Sigmoid colon (tissue), 7 donors: ENCODE measurements at places on chromosomes 16 and 17. TPM values are rescaled to one million over a fixed set of nuclear protein-coding genes. Genes with fewer than 3 reads are reported as not detected.

Gene KIF2B
- total RNA-seq: not detected

Gene TBC1D3B
- total RNA-seq: 5.0 TPM

Gene CCL8
- total RNA-seq: not detected

Gene KRT12
- not detected for total RNA-seq

Gene MYOCD
- 117 TPM for total RNA-seq

Gene KRT15
- not detected for total RNA-seq

Gene DVL2
- total RNA-seq: 36.4 TPM

Gene CES4A
- total RNA-seq: 7.5 TPM

Gene SNF8
- 74.1 TPM for total RNA-seq

Gene RHBDL1
- 1.5 TPM for total RNA-seq

Gene TMC7
- 0.41 TPM for total RNA-seq

Gene PLK1
- 5.2 TPM for total RNA-seq

Gene SLC6A2
- total RNA-seq: not detected

Gene PRSS27
- 1.2 TPM for total RNA-seq

Gene NTN1
- 17.2 TPM for total RNA-seq

GRCh38 chr16:47634727-47635126 is 173.6 kb downstream of the PHKB start:
- no peak for DNase-seq

DNA sequence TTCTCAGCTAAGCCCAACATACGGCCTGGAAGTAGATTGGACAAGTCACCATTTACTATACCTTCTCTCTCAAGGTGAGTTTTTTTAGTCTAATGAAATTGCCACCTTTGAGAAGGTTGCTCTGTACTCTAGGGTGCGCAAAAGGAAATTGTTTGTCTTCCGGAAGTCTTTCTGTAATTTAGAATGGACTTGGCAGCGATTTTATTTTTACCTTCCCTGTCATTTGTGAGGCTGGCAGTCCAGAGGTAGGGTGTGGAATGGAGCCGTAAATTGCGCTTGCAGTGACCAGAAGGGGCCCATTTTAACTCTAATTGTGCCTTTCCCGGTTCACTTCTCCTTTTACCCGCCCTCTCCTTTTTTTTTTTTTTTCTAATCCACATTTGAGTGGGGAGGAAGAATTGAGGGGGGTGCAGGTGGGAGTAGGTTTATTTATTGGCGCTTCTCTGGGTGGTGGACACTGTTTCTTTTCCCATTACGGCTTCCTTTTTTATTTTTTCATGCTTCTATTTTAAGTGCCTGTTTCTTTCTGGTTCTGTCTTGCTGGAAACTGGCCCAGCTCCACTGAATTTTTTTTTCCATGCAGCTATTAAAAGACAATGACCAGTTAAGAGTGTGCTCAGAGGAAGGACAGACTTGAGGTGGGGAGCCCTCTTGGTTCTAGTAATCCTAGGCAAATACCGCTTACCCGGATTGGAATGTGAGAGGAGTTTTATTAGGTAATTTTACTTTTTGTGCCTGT is 89.7 kb upstream of the CLEC18A start:
- peak; percentile 82 for DNase-seq

GRCh38 chr17:37488607-37489196 is 989 bp upstream of the DUSP14 start:
- DNase-seq: peak; percentile 92

DNA sequence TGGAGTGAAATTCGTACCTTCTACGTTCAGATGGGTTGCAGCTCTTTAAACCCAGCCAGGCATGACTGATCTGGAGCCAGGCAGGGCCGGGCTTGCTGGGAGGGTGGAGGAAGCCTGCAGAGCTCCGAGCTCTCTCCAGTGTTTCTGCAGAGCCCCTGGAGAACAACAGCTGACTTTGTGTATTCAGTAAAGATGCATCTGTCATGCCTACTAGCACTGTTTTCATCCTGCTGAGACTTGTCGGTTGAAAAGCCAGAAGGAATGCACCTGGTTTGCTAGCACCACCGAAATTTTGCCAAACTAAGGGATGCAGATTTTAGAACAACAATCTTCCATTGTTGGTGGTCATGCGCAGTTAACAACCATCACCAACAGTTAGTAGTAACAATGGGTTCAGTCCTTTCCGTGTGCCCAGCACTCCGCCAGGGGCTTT is 22.4 kb upstream of the SCNN1B start:
- DNase-seq: no peak

DNA sequence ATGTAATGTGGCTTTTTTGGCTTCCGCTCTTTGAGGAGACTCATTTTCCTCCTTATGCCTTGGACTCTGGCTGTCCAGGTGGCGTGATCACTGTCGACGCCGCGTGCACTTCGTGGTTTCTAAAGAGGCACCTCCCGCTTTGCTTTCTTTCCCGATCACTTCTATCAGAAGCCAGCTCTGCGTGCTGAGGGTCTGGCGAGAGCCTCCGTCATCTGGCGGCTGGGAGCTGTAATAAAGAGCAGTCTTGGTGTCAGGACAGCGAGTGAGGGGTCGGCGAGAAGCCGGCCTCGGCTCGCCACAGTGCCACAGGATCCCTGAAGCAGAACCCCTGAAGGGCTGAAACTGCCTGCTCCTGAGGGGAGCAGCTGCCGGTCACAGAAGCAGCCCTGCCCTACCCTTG is 7.4 kb downstream of the ZNF750 start:
- DNase-seq: no peak

GRCh38 chr16:56344518-56345405 is 80.6 kb downstream of the AMFR start:
- no peak for DNase-seq

DNA sequence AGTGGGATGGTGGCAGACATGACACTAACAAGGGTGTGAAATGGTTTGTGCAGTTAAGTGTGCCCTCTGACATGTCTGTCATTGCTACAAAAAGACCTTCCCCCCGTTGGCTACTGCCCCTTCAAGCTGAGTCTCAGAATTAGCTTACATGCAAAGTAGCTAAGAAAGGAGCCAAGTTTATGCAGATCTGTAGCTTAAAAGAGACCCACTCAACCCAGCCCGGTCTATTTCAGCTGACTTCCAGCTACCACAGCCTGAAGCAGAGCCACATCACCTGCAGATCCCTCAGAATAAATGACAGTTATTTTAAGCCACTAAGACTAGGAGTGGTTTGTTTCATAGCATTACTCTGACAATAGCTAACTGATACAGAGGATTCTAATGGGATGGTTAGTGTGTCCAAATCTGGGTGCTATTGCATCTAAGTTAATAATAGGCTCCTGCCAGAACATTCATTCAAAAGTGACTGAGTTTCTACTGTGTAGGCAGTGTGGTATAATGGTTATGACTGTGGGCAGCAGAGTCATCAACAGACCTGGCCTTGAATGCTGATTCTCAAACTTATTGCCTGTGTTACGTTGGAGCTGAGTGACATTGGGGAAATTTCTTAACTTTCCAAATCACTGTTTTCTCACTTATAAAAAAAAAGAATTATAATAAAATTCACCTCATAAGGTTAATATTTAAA is 11.7 kb downstream of the C17orf67 start:
- DNase-seq: no peak

DNA sequence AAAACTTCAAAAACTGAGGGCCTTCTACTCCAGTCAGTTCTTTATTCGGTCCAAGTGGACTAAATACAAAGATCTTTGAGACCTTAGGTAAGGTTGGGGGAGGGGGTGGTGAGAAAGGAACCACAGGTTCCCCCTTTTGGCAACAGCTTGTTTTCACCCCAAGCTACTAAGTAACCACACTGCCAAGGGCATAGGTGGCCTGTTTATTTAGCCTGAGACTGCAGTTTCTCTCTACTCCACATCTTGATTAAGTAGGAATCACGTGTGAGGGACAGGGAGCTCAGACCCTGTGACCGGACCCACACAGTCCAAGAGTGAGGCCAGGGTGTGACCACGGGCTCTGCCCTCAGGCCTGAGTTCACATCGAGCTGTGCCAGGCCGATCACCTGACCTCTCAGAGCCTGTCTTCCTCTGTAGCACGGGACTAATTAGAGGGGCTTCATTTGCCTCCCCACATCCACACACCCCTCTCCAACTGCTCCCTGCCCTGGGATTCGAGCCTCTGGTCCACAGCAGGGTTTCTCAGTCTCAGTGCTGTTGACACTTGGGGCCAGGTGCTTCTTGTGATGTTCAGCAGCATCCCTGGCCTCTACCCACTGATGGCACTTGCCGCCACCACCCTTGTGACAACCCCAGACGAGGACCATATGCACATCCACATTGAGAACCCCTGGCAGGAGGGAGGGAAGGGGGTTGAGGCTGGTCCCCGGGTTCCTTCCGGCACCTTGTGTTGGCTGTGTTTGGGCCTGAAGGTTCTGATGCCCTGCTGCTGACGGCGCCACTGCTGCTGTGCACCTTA is 17.8 kb downstream of the ST6GALNAC2 start:
- DNase-seq: no peak

- DNase-seq: peak; percentile 45
Measured at GRCh38 chr17:27650836-27651235, 19.8 kb downstream of the LGALS9 start.

- no peak for DNase-seq
Measured at GRCh38 chr16:50861970-50862411, 120.1 kb downstream of the CYLD start.

GRCh38 chr17:4901648-4902344 is 1.1 kb downstream of the CHRNE start:
- no peak for DNase-seq

DNA sequence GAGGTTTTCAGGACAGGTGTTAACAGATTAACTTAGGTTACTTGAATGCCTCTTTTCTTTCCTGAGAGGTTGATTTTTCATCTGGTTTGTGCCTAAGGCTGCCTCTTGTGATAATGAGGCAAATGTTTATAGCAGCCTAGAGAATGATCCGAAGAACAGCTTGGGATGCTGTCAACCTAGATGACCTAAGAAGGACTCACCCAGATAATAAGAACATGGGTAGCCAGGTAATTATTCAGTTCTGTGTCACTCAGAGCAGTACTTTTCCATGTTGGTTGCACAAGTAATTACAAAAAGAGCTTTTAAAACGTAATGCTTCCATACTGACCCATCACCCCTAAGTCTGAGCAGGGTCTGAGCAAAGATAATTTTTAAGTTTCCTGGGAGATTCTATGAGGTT is 60.3 kb downstream of the CHD9 start:
- no peak for DNase-seq

DNA sequence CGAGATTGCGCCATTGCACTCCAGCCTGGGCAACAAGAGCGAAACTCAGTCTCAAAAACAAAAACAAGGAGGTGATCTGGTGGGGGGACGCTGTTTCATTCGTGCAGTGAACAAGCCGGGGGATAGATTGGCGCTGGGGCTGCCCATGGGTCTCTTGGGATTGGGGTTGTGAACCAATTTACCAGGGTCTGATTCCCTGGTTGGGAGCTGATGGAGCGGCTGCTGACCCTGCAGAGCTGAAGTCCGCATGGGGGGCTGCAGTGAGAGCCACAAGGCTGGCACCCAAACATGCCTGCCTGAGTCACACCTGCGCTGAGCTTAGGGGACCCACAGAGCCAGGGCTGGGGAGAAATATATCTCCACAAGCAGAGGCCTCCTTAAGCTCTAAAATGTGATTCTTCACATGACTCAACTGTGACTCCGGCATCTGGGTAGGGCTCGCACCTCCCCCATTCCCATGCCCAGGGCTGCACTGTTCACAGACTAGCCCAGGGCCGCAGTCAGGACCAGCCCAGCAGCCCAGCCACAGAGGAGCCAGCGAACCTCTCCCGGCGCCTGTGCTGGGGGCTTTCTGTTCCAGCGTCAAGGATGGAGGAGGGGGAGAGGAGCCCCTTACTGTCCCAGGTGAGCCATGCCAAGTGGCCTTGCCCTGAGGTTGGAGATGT is 5.0 kb downstream of the TSPAN10 start:
- DNase-seq: no peak

- no peak for DNase-seq
Measured at GRCh38 chr16:82293671-82294070, 123.6 kb upstream of the MPHOSPH6 start.

- DNase-seq: no peak
Measured at GRCh38 chr16:14496047-14496770, 133.9 kb downstream of the PARN start.

- DNase-seq: peak; percentile 55
Measured at GRCh38 chr17:50946223-50946890, 80.2 kb upstream of the TOB1 start.

- no peak for DNase-seq
Measured at GRCh38 chr17:36542755-36543154, 2.0 kb upstream of the GGNBP2 start.

DNA sequence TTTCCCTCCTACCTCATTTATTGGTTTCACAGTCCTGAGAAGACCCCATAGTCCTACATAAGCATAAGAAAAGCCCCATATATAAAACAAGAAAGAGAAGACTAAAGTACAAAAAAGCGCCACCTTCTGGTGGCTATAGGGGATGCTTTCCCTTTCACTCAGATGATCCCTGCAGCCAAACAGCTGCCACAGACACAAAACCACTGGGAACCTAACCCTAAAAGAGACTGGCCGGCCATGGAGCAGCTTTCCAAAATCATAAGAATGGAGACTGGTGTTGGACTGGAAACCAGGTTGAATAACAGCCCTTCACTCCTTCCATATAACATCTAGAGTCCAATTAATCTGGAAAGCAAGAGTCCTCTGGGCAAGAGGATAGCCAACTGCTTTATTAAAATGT is 11.4 kb downstream of the DYNC1LI2 start:
- no peak for DNase-seq

- no peak for DNase-seq
Measured at GRCh38 chr16:81201267-81201666, 37.2 kb upstream of the BCO1 start.

GRCh38 chr16:77373726-77374125 is 61.1 kb downstream of the ADAMTS18 start:
- no peak for DNase-seq

- DNase-seq: peak; percentile 72
Measured at GRCh38 chr16:20393801-20394577, 10.5 kb downstream of the PDILT start.

- DNase-seq: no peak
Measured at GRCh38 chr17:28938552-28938951, 12.8 kb downstream of the PHF12 start.

GRCh38 chr17:47414612-47415011 is 90.9 kb downstream of the EFCAB13 start:
- DNase-seq: no peak

DNA sequence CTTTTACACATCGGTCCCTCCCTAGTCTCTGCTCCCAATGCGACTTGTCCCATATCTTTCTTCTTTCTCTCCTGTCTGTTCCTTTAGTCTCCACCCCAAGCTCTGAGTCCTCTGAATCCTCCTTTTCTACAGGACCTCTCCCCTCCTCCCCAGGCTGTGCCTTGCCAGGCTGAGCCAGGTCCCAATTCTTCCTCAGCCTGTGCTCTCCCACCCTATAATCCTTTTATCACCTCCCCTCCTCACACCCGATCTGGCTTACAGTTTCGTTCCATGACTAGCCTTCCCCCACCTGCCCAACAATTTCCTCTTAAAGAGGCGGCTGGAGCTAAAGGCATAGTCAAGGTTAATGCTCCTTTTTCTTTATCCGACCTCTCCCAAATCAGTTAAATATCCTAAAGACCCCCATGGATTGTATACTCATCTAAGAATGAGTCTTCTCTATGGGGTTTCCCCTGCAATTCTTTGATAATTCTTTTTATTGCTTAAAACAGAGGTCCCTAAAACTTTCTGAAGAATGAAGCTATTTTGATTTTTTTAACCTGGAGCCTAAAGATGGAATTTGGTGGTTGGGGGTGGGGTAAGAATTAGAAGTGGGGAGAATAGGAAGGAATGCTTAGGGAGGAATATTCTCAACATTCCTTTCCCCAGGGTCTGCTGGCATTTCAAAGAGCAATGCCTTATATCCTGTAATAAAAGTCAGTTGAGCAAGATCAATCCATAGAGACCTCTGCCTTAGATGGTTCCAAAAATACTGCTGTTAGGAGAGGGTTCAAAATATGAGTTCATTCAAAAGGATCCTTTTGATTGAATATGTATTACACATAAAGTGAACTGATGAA is 102.8 kb downstream of the MYO1D start:
- no peak for DNase-seq
